Activated naive CD8-positive, alpha-beta T cell treated with anti-CD3 and anti-CD28 coated beads, Interleukin-2, amount 10 ng/mL, durations not matched to agents 7 days and 5 days (primary cell): ENCODE measurements at places on chromosomes 1 and 21. TPM values are rescaled to one million over a fixed set of nuclear protein-coding genes. Genes with fewer than 3 reads are reported as not detected.

- H3K36me3 ChIP-seq, result no peaks in the 10 kb centered on the region
- no peaks in the 10 kb centered on the region for H3K27me3 ChIP-seq
- no peak overlapping the region for H3K27ac ChIP-seq
- DNase-seq, result no peak
- no peak overlapping the region for H3K4me3 ChIP-seq
Observed at GRCh38 chr21:21457077-21457476, 458.9 kb downstream of the NCAM2 start.

GRCh38 chr1:94013367-94013878, 104.2 kb upstream of the GCLM start:
- peaks cover 14% of the 10 kb centered on the region for H3K4me1 ChIP-seq
- peaks cover 12% of the 10 kb centered on the region for H3K27me3 ChIP-seq
- no peak overlapping the region for H3K4me3 ChIP-seq
- no peak for DNase-seq
- no peaks in the 10 kb centered on the region for H3K36me3 ChIP-seq
- H3K27ac ChIP-seq, result peak overlapping the region; percentile 40

GRCh38 chr1:160410406-160411005, 10.1 kb downstream of the VANGL2 start:
- H3K4me1 ChIP-seq, result peaks cover 2% of the 10 kb centered on the region
- H3K27ac ChIP-seq, result no peak overlapping the region
- peaks cover 3% of the 10 kb centered on the region for H3K27me3 ChIP-seq
- H3K36me3 ChIP-seq, result no peaks in the 10 kb centered on the region

DNA sequence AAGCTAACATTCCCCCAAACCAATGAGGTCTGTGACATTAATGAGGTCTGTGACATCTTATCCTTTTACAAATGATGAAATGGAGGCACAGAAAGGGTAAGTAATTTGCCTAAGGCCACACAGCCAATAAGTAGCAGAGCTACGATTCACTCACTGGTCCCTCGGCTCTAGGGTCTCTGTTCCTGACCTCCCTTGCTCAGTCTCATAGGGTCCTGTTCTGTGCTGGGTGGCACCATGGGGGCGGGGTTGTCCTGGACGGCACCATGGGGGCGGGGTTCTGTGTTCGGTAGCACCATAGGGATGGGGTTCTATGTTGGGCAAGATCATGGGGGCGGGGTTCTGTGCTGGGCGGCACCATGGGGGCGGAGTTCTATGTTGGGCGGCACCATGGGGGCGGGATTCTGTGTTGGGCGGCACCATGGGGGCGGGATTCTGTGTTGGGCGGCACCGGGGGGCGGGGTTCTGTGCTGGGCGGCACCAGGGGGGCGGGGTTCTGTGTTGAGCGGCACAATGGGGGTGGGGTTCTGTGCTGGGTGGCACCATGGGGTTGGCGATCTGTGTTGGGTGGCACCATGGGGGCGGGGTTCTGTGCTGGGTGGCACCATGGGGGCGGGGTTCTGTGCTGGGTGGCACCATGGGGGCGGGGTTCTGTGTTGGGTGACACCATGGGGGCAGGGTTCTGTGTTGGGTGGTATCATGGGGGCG, 55.6 kb downstream of the CLSTN1 start:
- DNase-seq, result no peak
- H3K4me3 ChIP-seq, result no peak overlapping the region
- H3K27me3 ChIP-seq, result no peaks in the 10 kb centered on the region
- H3K4me1 ChIP-seq, result peaks cover 11% of the 10 kb centered on the region

- no peak overlapping the region for H3K4me3 ChIP-seq
- no peak for DNase-seq
- H3K27me3 ChIP-seq, result peaks cover 12% of the 10 kb centered on the region
- H3K36me3 ChIP-seq, result no peaks in the 10 kb centered on the region
- H3K27ac ChIP-seq, result no peak overlapping the region
Observed at GRCh38 chr1:230459465-230459864, 33.3 kb upstream of the PGBD5 start.

DNA sequence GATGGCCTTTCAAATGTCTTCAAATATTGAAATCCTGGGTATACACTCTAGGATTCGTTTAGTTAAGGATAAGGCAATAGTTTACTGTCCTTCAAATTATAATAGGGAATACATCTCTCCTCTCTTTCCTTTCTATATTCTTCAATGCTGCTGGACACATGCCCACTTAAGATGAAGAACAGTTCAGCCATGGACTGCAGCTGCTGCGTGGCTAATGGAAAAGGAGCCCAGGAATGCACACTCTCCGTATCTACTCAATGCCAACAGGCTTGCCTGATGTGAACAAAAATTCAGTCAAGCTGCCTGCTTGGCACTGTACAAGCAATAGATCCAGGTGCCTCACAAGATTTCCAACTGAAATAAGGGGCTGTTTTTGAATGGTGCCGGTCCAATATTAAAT, 321.2 kb upstream of the LYPLAL1 start:
- no peaks in the 10 kb centered on the region for H3K27me3 ChIP-seq
- DNase-seq, result no peak
- H3K27ac ChIP-seq, result no peak overlapping the region
- H3K36me3 ChIP-seq, result no peaks in the 10 kb centered on the region

RNU1-2 gene
- total RNA-seq, result 3,257 TPM
